ENCODE measurements at places on chromosomes 11 and 22.

DNA sequence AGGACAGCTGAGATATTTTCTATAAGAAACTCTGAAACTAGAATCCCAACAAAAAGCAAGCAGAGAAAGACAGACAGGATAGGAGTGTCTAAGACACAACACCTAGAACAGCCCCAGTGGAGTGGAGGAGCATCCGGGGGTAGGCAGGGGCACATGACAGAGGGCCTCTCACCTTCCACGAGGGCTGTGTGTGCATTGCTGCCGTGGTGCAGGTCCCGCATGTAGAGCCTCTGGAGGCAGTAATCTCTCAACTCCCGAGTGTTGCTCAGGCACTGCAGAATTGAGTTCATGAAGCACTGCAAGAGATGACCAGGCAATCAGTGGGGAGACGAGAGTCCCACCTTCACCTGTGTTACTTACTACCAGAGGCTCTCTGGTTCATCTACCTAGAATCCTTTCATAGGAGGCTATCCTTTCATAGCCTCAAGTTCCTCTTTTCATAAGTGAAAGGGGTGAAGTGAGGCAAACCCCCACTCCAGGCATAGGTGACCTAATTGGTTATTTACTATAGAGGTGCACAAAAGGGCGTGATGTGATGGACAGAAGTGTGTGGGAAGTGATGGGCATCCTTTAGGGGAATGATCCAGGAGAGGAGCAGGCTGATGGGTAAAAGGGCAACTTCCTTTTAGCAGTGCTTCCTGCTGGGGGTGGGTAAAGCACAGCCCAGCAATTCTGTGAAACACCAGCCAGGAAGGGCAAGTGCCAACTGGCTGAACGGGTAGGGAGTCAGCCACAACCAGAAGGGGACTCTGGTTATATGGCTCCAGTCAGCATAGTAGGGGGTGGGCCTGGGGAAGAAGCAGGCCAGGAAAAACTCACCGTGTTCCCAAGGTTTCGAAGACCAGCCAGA lies 13.1 kb upstream of the MFRP start:
- no peak for DNase-seq

- no peak for DNase-seq
Observed at GRCh38 chr11:68469122-68469521, 8.6 kb downstream of the PPP6R3 start.

DNA sequence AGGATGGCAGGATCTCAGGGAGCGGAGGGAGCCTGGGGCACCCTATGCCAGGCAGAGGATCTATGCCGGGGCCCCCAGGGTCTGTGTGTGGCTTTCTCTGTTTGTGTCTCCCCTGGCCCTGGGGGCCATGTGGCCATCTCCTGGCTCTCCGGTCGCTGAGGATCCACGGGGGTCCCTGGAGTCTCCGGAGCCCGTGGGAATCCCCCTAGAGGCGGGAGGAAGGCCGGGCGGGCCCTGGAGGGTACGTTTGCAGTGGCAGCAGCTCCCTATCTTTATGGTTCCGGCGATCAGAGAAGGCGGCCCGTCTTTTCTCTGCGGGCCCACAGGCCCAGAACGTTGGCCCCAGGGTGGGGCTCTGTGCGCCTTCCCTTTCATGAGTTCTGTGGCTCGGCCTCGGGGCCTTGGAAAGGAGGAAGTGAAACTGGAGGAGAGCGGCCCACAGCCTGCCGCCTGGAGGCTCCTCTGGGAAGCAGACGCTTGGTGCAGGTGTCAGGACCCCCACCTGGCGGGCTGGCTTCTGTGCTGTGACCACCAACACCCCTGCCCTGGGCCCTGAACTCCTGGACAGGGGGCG lies 82.1 kb downstream of the KCNQ1 start:
- DNase-seq: no peak

DNA sequence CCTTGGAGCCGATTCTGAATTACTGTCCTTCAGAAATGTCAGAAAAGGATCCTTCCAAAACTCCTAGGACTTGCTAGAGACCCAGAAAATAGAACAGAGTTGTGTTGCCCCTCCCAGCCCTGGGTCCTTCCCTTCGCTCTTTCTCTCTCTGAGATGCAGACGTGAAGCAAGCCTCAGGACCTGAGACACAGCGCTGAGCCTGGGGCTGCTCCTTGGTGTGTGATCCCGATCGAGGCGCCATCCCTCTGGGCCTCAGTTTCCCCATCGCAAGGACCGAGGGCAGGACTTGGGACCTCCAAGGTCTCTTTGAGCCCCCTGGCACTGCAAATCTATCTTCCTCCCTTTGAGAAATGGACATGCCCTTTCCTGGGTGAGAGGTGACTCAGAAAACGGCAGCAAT lies 533.5 kb downstream of the TBC1D22A start:
- DNase-seq: no peak

DNA sequence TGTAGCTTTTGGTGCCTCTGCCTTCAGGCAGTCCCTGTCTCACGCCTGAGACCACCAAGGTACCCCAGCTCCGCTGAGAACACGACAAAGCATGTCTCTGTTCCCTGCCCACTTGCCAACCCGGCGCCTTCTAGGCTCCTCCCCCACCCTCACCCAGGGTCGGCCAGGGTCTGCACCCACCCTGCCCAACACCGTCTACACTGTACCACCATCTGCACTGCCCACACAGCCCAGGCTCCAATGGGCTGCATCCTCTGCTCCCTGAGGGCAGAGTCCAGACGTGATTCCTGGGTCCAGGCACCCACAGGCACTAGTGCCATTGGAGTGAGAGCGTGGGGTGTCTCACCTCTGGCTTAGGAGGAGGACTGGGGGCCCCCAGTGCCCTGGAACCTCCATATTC lies 22.8 kb upstream of the ACR start:
- no peak for DNase-seq

DNA sequence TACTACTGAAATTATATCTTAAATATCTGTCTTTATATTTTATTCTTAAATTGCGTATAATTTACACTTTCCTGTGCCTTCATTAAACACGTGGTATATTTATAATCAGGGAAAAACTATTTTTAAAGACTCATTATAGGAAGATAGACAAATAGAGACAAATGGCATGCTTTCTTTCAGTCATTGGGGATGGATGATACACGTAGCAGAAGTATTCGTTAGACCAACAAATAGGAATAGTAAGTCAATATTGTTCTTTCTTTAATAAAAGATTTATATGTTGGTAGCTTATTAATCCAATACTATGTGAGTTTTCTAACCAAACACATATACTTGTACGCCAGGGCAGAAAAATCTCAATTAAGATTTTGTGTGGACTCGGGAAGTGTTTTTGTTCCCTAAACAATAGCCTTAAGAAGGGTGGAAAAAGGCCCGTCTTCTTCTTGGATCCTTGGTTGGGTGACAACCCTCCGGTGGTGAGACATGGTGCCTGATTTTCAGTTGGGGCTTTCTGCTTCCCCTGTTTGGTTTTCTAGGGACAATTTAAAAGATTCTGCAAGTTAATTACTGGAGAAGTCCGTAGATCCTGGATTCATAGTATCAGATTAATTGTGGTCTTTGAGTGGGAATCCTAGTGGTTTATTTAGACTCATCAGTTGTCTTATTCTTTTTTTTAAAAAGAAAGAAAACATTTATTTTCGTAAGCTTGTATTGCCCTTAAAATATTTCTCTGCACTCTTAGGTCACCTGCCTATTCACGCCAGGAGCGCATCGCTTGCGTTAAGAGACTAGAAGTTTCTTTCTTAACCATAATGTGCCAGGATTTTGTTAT lies 83.5 kb upstream of the WNT7B start:
- no peak for DNase-seq

GRCh38 chr11:12291766-12292165 lies 85.6 kb upstream of the PARVA start:
- DNase-seq: no peak

DNA sequence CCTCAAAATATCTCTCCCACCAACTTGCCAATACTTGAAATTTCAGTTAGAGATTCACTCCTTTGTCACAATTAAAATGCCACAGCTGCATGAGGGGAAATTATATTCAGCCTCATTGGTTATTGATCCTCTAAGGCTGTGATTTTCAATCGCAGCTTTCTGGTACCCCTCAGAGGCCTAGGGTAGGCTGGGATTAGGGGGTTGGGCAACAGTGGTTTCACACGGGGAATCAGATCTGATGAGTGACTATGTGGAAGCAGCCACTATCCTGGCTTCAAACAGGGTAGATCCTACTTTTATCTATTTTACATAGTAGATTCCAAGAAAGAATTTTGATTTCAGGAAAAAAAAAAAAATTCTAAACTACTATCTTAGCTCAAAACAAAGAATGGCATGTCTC lies 252.5 kb downstream of the DCDC1 start:
- no peak for DNase-seq

GRCh38 chr11:57649826-57650738 lies at the start of gene YPEL4:
YPEL4 (minus strand) TSS chr11:57649912; CDS start chr11:57647107, 2,805 bp downstream.
- peak; percentile 72 for DNase-seq

DNA sequence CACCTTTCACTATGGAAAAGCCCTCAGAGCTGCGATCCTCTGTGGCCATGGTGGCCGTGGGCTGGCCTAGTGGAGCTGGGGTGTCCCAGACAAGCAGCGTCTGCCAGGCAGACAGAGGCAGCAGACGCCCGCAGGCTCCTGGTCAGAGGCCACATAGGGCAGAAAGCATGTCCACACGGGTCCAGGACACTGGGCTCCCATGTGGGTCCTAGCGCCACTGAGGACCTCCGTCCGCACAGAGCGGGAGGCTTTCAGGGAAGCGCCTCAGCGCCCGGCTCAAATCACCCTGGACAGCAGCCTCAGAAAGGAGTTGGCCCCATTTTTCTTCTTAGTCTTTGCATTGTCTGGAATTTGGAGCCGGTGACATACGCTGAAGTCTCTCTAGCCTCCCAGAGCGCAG lies 389.7 kb downstream of the BRD1 start:
- DNase-seq: no peak

- DNase-seq: no peak
Observed at GRCh38 chr11:13691286-13691899, 22.9 kb downstream of the FAR1 start.
